ENCODE measurements at places on chromosomes 16 and 17.

- DNase-seq, result no peak
These were observed 140.2 kb upstream of the ADAMTS18 start for GRCh38 chr16:77574867-77575624.

DNA sequence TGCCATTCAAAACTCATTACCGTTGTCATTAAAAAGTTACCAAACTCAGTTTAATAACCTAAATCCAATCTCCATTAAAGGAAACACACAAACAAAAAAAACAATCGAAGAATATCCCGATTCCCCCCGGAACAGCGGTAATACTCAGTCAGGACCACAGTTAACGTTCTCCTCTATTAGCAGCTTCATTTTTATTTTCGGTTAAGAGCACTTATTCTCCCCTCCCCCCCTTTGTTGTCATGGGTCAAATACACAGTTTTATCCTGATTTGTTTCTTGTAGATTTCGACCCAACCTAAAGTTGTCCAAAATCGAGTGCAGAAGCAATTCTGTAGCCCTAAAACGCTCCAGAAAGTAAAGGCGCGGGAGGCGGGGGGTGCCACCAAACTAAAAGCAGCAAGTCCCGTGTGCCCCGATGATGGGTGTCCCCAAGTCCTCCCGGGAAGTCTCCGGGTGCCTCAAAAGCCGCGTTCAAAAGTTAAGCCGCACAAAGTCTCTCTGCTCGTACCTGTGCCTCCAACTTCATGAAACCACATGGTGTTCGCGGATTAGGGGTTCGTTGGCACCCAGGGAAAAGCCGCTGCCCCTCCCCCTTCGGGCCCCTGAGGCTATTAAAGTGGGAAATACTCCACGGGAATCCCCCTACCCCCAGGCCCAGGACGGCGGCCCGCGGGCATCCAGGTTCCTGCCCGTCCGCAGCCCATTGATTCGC, 996 bp downstream of the SUMO2 start:
- DNase-seq, result no peak

GRCh38 chr16:70391881-70392481, 45.3 kb downstream of the DDX19A start:
- DNase-seq, result no peak

DNA sequence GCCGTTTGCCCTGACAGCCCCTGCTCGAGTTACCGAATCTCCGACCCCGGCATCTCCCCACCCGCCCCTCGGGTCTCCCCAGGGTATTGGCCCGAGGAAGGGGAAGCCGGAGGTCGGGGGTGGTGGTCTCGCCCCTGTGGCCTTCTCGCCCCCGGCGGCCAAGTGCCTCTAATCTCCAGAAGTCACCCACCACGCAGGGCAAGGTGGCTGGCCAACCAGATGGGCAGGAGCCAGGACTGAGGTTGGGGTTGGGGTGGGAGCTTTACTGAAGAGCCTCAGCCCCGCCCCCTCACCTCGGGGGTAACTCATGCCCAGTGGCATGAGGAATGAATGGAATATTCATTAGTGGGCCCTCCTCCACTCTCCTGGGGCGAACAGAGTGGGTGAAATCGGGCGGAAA, 637 bp downstream of the DHRS11 start:
- DNase-seq, result peak; percentile 8

DNA sequence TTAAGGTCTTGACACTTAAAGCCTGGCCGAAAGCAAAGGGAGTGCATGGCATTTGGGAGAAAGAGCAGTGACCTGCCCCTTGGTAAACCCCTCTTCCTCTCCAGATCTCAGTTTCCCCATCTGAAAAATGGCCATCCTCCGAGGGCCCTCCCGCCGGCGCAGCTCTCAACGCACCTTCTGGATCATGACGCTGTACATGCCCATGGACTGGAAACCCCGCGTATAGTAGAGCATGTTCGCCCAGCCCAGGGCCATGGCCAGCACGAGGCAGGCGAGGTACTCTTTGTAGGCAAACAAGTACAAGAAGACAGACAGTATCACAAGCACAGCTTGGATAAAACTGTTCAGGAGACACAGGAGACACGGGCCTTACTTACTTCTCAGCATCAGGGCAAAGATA, 33.6 kb downstream of the TRPV3 start:
- DNase-seq, result no peak

GRCh38 chr17:63140255-63140654, 174.2 kb downstream of the TANC2 start:
- DNase-seq, result peak; percentile 55

DNA sequence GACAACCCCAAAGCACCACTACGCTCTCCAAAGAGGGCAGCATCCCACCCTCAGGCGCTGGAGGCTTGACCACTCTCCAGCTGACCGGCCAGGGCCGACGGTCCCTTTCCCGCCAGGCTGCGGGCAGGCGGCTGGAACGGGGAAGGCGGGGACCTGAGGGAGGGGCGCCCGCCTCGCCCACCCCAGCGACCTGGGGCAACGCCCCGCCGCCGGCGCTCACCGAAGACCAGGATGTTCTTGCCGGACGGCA, 431 bp downstream of the DYNC1LI2 start:
- peak; percentile 7 for DNase-seq

DNA sequence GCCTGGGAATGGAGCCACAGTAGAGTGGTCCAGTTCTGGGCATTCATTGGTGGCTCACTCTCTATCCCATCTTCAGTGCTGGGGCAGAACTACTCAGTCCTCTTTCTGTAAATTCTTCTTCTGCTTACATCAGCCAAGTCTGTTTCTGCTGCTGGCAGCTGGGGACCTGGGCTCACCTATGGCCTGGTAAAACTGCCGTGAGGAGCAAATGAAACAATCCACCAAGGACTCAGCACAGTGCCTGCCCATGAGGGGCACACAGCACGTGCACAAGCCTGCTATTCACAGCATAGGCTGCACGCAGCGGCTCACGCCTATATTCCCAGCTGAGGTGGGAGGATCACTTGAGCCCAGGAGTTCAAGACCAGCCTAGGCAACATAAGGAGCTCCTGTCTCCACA, 30.9 kb upstream of the SNN start:
- DNase-seq, result no peak

GRCh38 chr17:47831934-47832327, 461 bp downstream of the LRRC46 start:
- no peak for DNase-seq

DNA sequence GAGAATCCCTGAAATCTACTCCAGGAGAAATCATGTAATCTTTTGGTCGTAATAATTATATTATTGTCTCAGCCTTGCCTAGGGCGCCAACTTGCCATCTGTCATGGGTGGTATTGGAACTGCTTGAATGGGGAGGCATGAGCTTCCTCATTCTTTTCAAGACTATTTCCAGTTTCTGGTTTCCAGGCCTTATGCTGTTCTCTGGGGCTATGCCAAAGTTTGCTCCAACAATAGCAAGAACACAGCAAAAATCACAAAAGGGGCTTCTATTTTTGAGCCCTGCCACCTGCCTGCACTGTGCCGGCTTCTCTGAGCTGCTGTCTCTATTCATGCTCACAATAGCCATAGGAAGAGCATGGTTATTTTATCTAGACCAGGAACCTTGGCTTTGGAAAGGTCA, 111.7 kb downstream of the SPECC1 start:
- peak; percentile 33 for DNase-seq

DNA sequence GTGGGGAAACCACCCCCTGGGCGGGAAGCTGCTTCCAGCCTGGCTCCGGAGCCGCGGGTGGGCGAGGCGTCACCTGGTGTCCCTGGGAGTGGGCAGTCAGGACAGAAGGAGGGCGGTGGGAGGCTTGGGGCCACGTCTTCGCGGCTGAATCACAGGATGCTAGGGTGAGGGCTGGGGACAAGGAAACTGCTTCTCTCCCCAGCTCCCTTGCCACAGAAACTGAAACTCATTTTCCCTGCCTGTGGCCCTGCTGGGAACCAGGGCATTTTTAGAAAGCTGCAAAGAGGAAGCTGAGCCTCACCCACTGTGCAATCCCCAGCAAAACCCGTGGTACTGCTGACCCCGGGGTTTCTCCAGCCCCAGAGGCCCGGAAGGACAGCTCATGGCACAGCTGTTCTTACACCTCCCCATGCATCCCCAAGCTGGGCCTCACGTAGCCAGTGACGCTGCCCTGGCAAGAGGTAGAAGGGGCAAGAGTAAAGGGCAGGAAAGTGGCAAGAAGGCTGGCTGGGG, 8.2 kb downstream of the RHBDF2 start:
- no peak for DNase-seq

DNA sequence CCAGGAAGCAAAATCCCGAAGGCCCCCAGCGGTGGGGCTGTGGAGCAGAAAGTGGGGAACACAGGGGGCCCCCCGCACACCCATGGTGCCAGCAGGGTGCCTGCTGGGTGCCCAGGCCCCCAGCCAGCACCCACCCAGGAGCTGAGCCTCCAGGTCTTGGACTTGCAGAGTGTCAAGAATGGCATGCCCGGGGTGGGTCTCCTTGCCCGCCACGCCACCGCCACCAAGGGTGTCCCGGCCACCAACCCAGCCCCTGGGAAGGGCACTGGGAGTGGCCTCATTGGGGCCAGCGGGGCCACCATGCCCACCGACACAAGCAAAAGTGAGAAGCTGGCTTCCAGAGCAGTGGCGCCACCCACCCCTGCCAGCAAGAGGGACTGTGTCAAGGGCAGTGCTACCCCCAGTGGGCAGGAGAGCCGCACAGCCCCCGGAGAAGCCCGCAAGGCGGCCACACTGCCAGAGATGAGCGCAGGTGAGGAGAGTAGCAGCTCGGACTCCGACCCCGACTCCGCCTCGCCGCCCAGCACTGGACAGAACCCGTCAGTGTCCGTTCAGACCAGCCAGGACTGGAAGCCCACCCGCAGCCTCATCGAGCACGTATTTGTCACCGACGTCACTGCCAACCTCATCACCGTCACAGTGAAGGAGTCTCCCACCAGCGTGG, 6.5 kb downstream of the CBX2 start:
- no peak for DNase-seq

- no peak for DNase-seq
These were observed 211.8 kb downstream of the ZNF423 start for GRCh38 chr16:49644145-49644463.

DNA sequence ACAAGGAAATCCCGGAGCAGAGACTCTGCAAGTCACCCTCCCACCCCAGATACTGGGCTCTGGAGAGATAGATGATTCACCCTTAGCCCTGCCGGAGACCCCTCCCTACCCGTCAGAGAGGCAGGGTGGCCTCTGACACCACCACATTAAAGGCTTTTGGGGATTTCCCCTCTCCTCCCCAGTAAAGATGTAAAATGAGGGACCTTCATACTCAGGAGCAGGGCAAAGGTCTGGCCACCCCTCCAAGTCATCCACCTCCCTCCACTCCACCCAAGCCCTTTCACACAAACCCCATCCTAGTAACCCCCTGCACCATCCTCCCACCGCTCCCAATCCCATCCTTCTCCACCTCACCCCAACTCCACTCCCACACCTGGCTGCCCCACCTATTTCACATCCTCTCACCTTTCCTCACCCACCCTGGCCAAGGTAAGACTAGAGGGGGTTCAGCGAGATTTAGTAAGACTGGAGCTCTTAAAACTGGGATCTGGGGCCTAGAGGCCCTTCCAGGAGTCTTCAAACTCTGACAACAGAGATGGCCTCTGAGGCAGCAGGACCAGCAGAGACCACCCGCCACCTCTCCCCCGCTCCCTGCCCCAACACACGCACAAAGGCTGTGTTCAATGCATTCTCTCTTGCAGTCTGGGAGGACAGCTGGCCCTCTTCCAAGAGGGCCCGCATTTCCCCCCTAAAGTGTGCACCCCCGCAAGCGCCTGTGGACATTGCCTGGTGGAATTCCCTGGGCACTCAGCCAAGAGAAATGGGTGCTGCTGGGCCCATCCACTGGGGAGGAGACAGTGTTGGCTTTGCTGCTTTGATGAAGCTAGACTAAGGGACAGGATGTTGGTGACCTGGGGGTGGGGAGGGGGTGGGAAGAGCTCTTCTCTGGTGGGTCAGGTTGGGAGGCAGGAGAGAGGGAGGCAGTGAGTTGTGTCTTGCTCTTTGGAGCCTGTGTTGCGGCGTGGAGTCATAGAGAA, 1.1 kb downstream of the ABAT start:
- peak; percentile 9 for DNase-seq

Data from NCI-H1105 treated with DMSO at 0.1 percent for 48 hours (cell line).